ENCODE measurements at places on chromosomes 7 and 10.

GRCh38 chr10:72243822-72244437, 27.9 kb upstream of the ASCC1 start:
- DNase-seq: peak; percentile 82

- DNase-seq: no peak
Measured at GRCh38 chr7:155795401-155795800, 16.9 kb downstream of the SHH start.

DNA sequence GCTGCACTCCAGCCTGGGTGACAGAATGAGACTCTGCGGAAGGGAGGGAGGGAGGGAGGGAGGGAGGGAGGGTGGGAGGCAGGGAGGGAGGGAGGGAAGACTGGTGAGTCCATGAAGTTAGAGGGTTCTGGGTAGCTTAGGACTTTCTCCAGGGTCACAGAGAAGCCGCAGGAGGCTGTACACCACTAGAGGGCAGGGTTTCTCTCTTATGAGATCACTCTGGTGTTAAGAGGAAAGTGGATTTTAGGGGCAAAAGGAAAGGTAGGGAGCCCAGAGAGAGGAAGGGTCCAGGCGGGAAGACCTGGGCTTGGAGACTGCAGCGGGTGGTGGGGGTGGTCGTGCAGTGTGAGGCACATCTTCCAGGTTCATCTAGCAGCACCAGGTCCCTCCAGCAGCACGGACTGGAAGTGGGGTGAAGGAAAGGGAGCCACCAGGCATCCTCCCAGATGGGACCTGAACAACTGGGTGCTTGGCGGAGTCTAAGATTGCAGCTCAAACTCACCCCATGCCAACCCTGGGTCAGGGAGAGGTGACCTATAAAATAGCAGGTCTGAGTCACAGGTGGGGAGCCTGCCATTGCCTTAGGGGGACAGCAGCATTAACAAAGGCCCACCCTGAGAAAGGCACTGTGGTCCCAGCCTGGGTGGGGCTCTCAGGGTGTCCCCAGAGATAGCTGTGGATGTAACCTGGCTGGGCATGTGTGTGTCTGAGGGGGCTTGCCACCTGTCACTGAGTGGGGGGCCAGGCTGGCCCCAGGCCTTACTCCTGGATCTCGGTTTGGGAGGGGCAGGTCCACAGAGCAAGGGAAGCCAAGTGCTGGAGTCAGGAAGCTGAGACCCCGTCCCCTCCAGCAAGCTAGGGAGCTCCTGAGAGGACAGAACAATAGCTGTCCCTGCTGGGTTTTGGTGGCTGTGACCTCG, 48.5 kb upstream of the SLC29A3 start:
- DNase-seq: no peak

DNA sequence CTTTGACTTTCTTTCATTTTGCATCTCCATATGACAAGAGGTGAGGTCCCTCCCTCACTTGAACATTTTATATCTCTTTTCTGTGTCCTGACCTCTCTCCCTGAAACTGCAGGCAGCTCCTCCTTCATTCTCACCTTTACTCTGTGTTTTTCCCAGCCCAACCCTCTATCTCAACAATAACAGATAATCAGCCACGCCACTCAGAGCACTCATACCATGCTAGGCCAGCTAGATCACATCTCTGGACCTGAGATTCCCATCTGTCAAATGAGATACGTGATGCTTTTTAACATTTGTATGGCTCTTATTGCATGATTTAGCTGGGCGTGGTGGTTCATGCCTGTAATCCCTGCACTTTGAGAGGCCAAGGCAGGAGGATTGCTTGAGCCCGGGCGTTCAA, 63.1 kb upstream of the PDCD4 start:
- DNase-seq: no peak
